ENCODE measurements at places on chromosomes 12 and 14. TPM values are rescaled to one million over a fixed set of nuclear protein-coding genes. Genes with fewer than 3 reads are reported as not detected.

Gene SLCO1B3
- total RNA-seq, result 0.20 TPM

Gene TMEM30B
- 69.0 TPM for total RNA-seq

Gene SLC39A2
- 0.92 TPM for total RNA-seq

Gene SERPINA9
- not detected for total RNA-seq

Gene TMEM229B
- 5.0 TPM for total RNA-seq

Gene PLCZ1
- total RNA-seq, result not detected

Gene MYG1
- 39.2 TPM for total RNA-seq

Gene CATSPERB
- total RNA-seq, result 9.8 TPM

Gene RNASE3
- not detected for total RNA-seq

Gene RPS29
- total RNA-seq, result 1,252 TPM

Gene TIGAR
- total RNA-seq, result 14.4 TPM
